ENCODE measurements at places on chromosomes 11 and 22.

DNA sequence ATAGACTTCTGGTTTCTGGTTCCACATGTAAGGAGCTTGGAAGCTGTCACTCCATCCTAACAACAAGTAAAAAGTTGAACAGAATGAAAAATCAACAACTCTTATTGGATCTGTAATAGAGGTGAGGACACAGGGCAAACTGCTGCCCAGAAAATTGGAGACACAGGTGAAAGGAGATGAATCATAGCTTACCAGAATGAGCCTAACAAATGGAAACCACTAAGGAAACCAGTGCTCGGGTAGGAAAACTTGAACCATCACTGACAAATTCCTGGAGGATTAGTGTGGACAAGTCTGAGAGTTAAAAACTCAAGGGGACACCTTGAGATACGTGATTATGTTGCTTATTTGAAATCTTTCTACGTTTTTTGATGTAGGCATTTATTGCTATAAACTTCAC lies 52.1 kb downstream of the GDPD4 start:
- no peak for DNase-seq

DNA sequence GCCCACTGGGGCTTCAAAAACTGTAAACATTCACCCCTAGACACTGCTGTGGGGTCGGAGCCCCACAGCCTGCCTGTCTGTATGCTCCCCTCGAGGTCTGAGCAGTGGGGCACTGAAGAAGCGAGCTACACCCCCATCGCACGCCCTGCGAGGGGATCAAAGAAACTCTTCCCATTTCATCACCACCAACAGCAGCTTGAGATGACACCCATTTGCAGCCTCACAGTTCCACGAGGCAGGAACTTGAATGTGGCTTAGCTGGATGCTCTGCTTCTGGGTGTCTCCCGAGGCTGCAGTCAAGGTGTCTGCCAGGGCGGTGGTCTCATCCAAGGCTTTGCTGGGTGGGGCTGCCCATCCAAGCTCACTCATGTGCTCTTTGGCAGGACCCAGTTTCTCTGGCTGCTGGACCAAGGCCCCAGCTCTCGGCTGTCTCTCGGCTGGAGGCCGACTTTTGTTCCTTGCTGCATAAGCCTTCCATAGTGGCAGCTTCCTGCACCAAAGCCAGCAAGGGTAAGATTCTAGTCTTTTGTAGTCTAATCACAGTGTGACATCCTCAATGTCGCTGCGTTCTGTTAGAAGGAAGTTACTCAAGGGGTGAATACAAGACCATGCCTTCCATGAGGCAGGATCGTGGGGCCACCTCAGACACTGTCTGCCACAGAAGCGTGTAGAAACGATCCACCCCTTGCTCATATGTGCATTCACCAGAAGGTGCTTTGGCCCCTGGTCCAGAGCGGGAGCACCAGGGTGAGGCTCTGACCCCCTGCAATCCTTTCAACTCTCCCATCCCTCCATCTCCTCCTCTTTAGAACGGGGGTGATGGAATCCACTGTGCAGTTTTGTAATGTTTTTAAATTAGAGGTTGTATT lies 46.2 kb upstream of the SEPTIN5 start:
- no peak for DNase-seq

DNA sequence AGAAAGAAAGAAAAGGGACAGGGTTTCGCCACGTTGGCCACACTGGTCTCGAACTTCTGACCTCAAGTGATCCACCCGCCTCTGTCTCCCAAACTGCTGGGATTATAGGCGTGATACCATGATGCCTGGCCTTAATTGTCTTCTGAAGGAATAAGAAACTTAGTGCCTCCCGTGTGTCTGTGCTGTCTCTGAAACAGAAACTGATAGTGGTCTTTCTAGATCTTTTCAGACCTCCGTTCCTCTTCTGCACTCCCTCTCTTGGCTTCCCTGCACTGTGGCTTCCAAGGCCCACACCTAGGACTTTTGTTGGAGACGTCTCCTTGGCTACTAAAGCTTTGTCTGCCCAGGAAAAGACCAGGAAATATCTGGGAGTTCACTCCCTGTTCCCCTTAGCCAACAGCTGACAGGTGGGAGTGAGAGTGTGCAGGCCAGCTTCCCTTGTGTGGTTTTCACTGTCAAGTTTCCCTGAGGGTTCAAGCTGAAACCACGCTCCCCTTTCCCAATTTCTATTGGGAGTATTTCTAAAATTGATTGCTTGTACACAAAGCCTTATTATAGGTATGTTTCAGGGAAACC lies 10.1 kb upstream of the HTR3B start:
- no peak for DNase-seq

DNA sequence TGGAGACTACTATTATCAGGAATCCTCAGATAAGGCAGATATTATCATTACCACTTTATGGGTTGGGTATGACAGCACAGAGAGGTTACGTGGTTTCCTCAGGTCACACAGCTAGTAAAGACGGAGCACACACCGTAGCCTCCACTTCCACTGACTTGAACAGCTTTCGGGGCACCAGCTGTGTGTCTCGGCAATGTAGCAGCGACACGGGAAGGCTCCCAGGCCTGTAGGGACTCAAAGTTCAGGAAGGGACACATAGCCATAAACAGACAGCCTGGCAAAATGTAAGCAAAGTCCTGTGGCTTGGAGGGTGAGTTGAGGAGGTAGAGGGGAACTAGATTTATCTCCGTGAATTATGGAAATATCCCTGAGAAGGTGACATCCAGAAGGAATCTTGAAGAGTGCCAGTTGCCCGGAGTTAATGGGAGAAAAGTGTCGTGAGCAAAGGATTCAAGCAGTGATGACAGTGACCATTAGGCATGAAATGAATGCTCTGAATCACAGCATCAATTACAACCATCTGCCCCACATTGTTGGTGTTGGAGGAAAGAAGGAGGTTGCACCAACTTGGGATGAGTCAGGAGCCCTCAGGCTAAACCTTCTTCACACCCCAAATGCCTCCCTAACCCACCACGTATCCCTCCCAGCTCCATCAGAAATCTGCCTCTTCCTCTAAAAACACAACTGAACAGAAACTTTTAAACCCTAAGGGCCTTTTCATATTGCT lies 106.7 kb upstream of the ASPHD2 start:
- no peak for DNase-seq

- no peak for DNase-seq
These were observed 85.8 kb downstream of the MYO7A start for GRCh38 chr11:77213589-77214428.

DNA sequence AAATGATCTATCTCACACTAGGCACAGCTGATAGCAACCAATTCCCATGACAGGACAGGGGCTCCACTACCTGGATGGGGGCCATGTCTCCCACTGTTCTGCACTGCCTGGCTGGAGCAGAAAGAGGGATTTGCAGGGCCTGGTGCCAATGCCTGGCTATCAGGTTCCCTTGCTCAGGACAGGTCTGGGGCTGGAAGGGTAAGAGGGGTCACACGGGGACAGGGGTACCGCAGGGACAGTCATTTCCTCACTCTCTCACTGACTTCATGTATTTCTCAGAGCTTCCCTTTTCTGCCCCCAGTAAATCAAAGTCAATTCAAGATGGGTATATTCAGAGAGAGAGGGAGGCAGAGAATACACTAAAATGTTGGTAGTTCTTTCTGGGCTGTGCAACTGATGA lies 119.1 kb upstream of the CSNK2A3 start:
- DNase-seq: no peak

- no peak for DNase-seq
These were observed 60.5 kb downstream of the DDI1 start for GRCh38 chr11:104096900-104097299.

DNA sequence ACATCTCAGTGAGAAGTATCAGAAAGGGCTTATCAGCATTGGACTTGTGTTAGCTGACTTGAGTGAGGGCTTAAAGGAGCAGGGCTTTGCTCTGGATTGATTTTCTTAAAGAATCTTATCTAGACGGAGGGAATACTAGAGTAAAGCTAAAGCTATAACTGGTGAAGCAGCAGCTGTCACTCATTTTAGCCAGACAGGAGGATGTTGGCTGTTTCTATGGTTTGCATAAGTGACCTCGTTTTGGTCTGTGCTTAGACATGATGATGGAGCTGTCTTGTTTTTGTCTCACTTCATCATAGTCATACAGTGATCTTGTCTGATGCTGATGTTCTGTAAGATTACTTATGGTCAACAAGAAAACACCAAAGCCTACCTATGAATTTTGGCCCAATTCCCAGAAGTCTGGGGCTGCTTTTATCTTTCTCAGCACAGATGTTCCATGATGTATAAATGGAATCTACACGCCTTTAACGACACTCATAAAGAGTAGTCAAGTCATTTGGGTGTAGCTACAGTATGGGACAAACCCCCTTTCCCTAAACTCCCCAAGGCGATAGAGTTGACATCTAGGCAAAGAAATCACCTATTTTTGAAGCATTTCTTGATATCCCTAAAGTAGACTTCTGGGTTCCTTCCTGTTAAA lies 77.5 kb upstream of the UCP3 start:
- no peak for DNase-seq

GRCh38 chr11:75795276-75796090 lies 19.5 kb upstream of the UVRAG start:
- DNase-seq: no peak

- DNase-seq: no peak
These were observed 29.1 kb downstream of the LIMK2 start for GRCh38 chr22:31241200-31241599.

- no peak for DNase-seq
These were observed 156.2 kb downstream of the TMEM135 start for GRCh38 chr11:87193756-87194470.

- no peak for DNase-seq
These were observed 1.9 kb upstream of the ANO9 start for GRCh38 chr11:443542-444199.

DNA sequence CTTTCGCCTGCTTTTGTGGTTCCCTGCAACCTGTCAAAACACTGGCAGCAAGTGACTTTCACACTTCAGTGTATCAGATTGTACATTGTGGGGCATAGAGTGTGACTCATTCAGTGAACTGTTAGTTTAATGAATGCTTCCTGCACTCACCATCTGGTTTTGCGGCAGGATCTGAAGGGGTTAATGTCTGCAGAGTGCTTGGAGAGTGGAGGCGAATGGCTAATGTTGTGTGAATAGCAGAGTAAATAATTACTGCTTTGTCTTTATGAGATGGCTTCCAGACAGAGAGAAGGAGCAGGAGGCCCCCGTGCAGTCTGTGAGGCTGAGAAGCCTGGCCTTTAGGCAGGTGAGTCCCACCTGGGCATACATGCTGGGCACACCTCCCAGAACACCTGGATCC lies 454.3 kb upstream of the KIRREL3 start:
- DNase-seq: no peak

GRCh38 chr22:46012881-46013281 lies 35.9 kb upstream of the WNT7B start:
- no peak for DNase-seq

DNA sequence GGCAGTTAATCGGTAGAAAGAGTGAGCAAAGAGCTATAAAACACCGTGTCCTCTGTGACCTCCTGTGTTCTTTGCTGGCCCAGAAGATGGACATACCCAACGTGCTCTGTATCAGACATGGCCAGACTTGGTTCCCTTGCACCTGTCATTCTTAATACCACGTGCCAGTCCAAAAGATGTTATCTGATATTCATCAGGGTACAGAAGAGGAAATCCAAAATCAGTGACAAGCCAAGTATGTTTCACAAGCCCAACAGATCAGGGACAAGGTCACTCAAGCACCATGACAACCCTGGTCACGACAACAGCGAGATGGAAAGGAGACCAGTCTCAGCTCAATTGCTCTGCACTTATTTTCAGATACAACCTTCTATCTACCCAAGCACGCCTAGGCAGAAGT lies 3.4 kb downstream of the LRP4 start:
- DNase-seq: no peak

DNA sequence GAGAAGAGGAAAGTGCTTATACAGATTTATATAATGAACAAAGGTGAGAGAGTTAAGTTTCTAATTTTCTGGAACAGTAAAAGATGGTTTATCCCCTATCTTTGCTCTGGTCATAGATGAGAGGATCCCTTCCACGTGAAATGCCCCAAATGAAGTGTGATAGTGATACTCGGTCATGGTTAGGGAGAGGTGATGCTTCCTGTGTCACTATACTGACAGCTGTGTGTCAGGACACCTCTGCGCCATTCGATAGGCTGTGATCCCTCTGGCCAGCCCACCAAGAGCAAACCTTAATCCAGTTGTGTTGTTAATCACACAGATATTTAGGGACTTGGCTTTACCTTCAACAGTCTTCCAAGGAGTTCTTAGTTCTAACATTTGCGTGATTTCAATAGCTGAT lies 57.7 kb downstream of the NCAM1 start:
- DNase-seq: no peak

- DNase-seq: no peak
These were observed 131.6 kb downstream of the FBXO7 start for GRCh38 chr22:32606181-32606580.

DNA sequence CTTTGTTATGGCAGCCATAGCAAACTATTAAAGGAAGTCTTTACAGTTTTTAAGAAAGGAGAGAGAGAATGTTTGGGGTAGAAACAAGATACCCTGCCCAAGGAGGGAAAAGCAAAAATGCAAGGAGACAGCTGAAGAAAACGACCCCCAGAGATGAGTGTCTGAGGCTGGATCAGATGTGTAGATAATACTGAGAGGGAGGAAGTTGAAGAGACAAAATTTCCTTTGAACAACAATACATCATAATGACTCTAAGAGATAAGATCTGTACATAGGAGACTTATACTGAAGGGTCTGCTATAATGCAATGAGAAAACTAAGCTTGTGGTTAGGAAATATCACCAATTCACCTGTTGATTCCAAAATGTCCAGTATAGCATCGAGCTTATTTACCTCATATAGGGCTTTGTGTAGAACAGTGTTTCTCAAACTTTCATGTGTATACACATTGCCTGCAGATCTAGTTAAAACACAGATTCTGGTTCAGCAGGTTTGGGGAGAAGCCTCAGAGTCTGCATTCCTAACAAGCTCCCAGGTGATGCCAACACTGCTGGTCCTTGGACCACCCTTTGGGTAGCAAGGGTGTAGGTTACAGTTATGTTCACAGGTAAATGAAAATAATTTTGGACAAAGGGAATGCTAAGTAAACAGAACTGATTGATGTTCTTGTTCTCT lies 5.8 kb upstream of the CEP295 start:
- DNase-seq: no peak

DNA sequence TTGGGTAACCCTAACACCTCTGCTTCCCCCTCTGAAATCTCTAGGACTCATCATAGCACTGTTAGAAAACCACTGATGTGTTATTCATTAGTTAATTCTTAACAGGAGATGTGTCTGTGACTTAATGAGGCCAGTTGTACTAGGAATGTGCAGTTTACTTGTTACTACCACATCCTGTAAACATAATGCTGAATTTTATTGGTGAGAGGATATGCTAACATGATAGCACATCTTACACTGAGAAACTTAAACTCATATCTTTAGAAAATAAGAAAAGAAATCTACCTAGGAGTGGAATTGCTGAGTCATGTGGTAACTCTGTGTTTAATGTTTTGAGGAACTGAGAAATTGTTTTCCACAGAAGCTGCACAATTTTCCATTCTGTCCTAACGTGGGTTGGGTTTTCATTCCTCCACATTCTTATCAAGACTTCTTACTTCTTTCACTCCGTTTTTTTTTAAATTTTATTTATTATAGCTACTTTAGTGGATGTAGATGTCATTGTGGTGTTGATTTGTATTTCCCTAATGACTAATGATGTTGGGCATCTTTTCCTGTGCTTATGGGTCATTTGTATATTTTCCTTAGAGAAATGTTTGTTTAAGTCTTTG lies 33.7 kb downstream of the RNF121 start:
- DNase-seq: no peak

All from activated effector memory CD4-positive, alpha-beta T cell treated with anti-CD3 and anti-CD28 coated beads, Interleukin-2, amount 50 U/mL, for 16 hours (primary cell).